ENCODE measurements at places on chromosomes 7 and 10.

- no peak for DNase-seq
Observed at GRCh38 chr7:106818736-106819135, 46.3 kb upstream of the PIK3CG start.

- DNase-seq = no peak
Observed at GRCh38 chr10:125848857-125849256, 25.5 kb downstream of the BCCIP start.

DNA sequence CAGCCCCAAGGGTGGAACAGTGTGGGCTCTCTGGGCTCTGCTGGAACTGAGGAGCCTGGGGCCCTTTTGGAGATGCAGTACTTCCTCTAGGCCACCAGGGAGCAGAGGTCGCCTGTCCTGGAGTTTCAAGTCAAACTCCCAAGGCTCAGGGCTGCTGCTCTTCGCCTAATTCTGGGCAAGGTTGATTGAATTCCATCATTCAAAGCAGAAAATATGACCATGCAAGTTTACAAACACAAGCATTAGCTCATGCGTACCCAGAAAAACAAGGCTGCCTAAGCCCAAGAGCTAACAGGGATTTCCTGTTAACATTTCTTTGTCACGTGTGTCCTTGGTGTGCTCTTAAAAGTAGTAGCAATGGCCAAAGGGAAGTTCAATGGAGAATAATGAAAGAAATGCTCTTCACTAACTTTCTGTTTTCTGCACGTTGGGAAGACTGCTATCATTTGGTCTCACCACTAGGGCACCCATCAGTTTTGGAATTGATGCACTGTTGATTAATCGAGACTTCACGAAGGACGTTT lies 20.1 kb downstream of the LDB3 start:
- DNase-seq = peak; percentile 33

GRCh38 chr7:146902728-146903127 lies 786.1 kb downstream of the CNTNAP2 start:
- DNase-seq = no peak

- no peak for DNase-seq
Observed at GRCh38 chr7:70787771-70788170, 344.2 kb upstream of the GALNT17 start.

GRCh38 chr7:26101361-26102151 lies 50.4 kb upstream of the NFE2L3 start:
- no peak for DNase-seq

DNA sequence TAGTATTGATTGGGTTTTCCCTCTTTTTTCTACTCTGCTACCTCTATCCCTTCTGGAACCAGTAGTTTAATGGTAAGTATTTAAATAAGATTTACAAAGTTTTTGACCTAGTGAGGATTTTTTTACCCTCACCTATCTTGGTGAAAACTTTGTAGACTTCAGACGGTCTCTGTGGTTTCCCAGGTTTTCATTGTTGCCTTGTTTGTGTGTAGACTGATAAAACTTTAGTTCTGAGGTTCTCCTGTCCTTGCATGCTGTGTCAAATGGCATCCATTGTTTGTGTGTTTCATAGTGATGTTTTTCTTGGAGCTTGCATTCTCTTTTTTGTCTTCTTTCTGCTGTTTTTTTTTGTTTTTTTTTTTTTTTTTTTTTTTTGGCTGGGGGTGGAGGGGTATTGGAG lies 22.6 kb downstream of the ZNRF2 start:
- DNase-seq = no peak

- DNase-seq = no peak
Observed at GRCh38 chr7:77797734-77798393, 370 bp downstream of the TMEM60 start.

- no peak for DNase-seq
Observed at GRCh38 chr7:53611043-53611442, 575.6 kb downstream of the POM121L12 start.

DNA sequence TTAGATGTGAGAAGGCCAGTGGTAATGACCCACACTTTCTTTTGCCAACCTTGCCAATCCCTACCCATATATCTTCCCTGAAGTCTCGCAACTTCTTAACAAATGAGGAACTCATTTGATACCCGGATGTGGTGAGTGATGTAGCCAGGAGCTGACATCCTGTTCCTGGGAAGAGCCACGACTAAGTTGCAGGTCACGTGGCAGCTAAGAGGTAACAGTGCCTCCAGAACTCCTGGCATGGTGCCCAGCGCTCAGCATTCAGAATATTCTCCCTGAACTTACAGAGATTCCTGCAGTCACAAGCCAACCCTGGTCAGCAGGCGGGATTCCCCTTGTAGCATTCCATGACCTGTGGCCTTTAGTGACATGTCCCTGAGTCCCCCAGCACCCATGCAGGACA lies 282.5 kb downstream of the GALNT17 start:
- no peak for DNase-seq
